Frontal cortex (tissue), 4 donors: ENCODE measurements at places on chromosomes 1 and 21. TPM values are rescaled to one million over a fixed set of nuclear protein-coding genes. Genes with fewer than 3 reads are reported as not detected.

DNA sequence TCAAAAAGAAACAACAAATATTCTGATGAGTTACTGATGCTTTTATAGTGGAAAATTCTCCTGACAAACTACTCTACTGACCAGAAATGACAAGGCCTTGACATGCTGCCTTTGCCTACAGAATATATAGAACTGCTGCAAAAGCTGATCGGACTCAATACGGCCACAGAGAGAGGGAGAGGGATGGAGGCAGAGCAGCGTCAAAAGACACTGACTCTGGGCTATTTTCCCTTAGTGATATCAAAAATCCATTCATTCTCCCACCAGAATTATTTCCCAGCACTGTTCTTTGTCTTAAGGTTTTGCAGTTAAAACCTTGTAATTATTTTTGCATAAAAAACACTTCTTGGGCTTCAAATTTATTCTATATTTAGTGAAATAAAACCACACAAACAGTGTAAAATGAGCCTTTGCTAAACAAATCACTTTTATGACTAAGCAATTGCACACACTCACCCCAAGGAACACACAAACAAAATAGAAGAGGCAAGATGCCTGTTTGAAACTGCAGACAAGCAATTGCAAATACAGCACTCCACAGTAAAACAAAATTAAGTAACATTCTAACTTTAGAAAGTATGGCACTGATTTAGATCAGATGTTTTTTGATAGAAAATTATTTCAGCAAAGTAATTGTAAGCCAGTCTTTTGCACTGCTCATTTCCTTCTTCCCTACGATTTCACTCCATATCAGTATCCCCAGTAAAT lies 1036.4 kb downstream of the ADGRL2 start:
- DNase-seq = no peak

- DNase-seq = no peak
Measured at GRCh38 chr21:23445307-23445706, 2162.0 kb downstream of the MRPL39 start.

Gene AADACL3
- not detected for total RNA-seq

DNA sequence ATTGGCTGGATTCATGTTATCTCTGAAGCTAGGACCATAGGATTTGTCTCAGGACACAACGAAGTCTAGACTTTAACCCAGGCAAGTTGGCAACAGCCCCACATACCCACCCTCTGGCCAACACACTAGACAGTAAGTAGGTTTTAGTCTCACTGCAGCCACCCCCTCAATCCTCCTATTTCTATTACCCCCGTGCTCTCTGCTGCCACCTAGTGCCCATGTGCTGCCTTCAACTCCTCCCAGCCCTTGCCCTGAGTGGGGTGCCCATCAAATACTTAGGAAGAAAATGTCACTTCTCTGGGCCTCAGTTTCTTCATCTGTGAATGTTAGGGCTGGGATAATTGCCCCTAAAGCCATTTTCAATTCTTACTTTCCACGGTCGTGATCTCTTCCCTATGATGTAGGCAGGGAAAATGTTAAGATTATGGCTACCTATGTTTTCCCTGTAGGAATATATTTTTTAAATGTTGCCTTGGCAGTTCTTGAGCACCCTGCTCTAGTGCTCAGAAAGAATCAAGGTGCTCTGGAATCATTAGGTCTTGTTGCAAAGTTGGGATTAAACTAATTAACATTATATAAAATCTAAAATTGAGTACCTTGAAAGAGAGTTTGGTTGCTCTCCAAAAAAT lies 213.0 kb downstream of the LMX1A start:
- no peak for DNase-seq

GRCh38 chr1:8643542-8644536 lies 173.6 kb downstream of the RERE start:
- DNase-seq = no peak

DNA sequence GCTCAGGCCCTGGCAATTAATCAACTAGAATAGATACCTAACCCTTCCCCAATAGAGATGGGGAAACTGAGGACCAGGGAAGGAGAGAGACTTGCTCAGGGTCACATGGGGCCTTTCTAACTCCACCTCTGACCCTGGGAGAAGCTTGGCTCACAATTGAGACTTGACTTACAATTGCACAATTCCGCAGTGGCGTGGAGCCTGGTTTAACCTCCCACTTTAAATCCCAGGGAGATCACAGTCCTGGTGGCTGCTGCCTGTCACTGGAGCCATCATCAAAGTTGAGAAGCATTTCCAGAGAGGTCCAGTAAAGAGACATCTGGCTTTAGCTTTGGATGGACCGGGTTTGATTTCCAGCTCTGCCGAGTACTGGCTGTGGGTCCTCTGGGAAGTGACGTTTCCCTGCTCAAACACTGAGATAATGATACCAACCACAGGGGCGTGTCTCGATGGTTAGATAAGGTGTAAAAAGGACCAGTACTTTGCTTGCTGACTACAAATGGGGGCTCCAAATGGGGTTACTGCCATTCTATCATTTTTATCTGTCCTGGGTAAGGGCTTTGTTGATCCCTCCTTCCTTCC lies 39.3 kb downstream of the TRIM62 start:
- no peak for DNase-seq

Gene C1orf53
- total RNA-seq = 2.4 TPM

Gene ENAH
- total RNA-seq = 48.5 TPM

Gene PTAFR
- total RNA-seq = 1.2 TPM

DNA sequence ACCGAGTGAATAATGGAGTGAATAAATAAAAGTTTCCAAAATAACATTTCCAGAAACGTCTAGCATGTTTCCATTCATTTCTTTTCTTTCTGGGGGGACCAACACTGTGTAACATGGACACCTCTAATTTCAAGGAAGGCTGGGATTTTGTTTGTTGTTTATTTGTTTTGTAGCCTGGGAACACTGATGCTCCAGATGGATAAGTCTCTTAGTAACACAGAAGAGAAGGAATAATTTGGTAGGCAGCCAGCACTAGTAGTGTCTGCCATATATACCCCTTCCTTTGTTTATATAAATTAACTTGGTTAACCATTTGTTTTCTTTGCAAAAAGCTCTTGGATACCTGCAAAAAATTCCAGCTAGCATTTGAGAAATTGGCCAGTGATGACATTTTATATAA lies 411.4 kb upstream of the DEPDC1 start:
- DNase-seq = no peak

- DNase-seq = no peak
Measured at GRCh38 chr1:214550857-214551435, 456 bp downstream of the PTPN14 start.

- no peak for DNase-seq
Measured at GRCh38 chr21:34928637-34929036, 120.5 kb downstream of the RUNX1 start.
